ENCODE measurements at places on chromosomes 16 and 17.

DNA sequence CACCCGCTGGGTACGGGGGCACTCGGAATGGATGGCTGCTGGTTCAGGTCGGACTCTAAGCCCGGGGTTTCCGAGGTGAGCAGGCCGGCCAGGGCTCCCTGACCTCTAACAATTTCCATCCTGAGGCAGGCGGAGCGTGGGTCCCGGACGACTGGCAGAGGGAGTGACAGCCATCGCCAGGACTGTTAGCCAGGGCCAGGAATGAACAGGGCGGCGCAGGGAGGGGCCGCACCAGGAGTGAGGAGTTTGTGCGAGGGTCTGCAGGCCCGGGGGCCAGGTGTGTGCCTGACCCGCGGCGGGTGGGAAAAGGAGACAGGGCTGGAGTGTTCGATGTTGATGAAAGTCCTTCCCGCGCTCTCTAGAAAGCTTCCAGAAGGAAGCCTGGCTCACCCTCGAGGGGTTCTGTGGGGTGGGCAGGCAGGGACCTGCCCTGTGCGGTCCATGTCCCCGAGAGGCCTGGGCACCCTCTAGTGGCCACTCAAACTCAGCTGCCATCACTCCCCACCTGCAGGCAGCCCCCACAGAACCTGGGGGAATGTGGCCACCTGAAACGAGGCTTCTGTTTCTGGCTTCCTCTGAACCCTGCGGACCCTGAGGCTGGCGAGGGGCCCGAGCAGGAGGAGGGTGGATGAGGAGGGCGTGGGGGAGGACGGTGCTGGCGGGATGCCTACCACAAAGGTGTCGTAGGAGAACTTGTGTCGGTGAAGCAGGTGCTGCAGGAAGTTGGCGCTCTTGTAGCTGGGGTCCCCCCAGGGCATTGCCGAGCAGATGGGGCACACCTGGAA is 8.2 kb downstream of the RNF166 start:
- DNase-seq: no peak

- no peak for DNase-seq
Measured at GRCh38 chr17:66357037-66357436, 54.6 kb downstream of the PRKCA start.

DNA sequence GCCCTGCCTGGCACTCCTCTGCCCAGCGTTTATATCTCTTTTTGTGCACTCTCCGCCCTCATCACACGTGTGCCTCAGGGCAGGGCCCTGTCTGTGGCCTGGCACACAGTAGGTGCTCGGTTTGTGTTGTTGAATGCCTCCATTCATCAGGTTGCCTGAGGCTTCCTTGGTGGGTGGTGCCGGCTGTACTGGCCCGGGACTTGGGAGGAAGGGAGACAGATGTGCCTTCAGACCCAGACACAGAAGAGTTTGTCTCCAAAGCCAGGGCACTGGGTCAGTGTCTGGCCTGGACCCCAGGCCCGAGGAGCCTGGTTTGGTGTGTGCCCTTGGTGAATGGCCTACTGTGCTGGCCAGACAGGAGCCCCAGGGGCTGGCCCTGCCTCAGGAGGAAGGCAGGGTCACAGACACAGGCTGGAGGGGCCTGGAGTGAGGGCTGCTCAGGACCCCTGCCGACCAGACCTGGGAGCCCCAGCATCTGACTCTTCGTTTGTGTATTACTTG is 71.6 kb downstream of the RAI1 start:
- no peak for DNase-seq

DNA sequence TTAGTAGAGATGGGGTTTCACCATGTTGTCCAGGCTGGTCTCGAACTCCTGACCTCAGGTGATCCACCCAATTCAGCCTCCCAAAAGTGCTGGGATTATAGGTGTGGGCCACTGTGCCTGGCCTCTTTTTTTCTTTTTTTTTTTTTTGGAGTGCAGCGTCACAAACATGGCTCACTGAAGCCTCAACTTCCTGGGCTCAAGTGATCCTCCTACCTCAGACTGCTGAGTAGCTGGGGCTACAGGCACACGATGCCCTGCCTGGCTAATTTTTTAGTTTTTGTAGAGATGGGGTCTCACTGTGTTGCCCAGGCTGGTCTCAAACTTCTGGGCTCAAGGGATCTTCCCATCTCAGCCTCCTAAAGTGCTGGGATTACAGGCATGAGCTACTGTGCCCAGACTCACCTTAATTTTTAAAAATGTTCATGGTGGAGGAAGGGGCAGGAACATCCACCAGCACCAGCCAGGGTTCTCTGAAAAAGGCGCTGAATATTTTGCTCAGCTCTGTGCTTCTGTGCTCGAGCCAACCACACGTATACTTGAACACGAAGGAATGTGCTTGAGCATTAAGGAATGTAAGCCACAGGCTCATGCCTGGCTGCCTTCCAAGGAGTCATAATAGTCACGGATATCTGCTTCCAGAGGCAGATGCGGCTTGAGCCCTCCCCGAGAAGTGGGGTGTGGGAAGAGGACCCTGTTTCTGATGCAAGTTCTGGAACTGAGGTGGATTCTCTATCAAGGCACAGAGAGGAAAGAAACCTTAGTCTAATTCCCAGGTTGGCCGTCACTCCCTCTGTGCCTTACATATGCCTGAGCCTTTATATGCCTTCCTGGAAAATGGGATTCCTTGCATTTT is 65.5 kb upstream of the CREBBP start:
- peak; percentile 85 for DNase-seq

GRCh38 chr17:73783945-73784603 is 139.8 kb upstream of the SDK2 start:
- DNase-seq: no peak

- no peak for DNase-seq
Measured at GRCh38 chr16:49484936-49485335, 111.3 kb downstream of the C16orf78 start.

DNA sequence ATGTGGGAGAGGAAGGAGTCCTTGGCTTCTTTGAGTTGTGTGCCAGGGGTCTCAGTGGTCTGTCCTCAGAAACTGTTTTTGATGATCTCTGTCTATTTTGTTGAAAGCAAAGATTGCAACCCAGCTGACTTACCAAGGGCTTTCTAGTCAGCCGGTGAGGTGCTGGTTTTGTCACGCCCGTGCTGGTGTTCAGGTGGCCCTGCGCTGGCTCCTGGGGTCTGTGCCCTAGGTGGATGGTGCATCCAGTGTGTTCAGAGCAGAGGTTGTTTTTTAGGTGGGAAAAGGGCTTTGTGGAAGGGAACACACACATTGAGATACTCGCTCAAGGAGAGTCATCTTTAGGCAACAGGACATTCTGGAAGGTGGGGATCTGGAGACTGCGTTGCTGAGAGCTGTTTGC is 51.0 kb downstream of the BANP start:
- DNase-seq: no peak

DNA sequence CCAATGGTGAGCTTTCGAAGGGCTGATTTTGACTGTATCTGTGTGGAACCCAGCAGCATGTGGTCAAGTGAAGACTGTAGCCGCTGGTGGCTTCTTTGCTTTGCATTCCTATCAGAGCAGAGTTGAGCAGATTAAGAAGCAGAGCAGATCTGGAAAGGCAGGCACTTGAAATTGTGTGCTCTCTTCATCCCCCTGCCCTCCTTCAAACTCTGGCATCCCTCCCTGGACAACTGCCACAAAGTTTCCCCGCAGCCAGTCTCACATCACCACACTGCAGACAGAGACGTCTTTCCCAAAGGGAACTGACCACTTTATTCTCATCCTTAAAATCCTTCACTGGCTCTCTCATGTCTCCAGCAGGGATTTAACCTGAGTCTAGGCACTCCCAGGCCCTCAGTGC is 237.1 kb upstream of the DYNLRB2 start:
- DNase-seq: no peak

- DNase-seq: peak; percentile 58
Measured at GRCh38 chr17:75504347-75505151, 10.8 kb downstream of the CASKIN2 start.

DNA sequence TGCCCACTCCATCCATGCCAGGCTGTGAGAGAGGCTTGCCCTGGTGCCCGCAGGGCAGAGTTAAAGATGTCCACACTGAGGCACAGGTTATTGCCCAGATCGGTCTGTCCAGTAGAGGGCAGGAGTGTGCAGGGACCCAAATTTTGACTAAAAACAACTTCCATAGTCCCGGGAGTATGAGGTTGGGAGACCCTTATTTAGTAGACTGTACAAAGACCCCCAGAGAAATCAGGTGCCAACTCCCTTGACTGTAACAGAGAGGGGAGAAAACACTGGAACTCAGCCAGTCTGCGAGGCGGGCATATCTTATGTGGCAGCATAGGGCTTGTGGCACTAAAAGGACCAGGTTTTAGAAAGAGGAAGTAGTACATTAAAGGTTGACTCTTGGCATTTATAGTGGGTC is 43.4 kb downstream of the HNF1B start:
- no peak for DNase-seq

DNA sequence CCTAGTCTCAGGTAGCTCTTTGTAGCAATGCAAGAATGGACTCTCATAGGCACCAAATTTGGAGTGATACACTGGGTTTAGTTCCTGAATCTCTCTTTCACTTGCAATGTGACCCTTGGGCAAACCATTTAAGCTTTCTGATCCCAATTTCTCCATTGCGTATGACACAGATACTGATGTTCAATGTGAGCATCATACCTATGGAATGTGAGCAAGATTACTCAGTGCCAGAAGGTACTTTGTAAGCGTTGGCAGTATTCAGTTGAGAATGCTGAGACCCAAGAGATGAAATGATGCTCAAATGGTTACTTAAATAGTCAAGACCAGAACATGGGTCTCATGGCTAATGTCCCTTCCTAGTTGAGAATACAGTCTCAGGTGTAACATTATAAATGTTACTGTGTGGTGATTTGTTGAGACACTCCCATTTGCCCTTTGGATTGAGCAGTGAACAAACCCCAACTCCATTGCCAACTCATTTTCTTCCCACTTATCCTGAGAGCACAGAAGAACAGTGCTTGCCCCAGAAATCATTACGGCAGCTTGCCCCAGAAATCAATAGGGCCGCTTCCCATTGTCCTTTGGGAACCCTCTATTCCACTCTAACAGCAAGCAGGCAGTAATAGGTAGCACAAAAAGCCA is 134.1 kb downstream of the SOX9 start:
- no peak for DNase-seq

GRCh38 chr17:50289278-50289677 is 15.0 kb downstream of the TMEM92 start:
- DNase-seq: no peak

DNA sequence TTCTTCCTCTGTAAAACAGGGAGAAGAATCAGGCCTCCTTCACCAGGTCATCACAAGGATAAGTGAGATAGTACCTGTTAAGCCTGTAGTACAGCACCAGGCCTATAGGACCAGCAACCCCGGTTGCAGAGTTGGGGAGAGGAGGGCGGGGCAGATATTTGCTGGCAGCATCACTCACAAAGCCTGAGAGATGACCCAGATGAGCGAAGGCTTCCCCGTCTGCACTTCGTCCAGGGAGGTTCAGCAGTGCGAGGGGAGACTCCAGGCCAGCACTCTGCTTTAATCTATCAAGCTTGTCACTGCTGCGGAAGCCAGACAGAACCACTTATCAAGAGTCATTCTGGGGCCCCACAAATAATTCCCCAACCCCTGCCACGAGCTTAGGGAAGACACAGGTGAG is 15.8 kb upstream of the RBBP6 start:
- DNase-seq: peak; percentile 39

DNA sequence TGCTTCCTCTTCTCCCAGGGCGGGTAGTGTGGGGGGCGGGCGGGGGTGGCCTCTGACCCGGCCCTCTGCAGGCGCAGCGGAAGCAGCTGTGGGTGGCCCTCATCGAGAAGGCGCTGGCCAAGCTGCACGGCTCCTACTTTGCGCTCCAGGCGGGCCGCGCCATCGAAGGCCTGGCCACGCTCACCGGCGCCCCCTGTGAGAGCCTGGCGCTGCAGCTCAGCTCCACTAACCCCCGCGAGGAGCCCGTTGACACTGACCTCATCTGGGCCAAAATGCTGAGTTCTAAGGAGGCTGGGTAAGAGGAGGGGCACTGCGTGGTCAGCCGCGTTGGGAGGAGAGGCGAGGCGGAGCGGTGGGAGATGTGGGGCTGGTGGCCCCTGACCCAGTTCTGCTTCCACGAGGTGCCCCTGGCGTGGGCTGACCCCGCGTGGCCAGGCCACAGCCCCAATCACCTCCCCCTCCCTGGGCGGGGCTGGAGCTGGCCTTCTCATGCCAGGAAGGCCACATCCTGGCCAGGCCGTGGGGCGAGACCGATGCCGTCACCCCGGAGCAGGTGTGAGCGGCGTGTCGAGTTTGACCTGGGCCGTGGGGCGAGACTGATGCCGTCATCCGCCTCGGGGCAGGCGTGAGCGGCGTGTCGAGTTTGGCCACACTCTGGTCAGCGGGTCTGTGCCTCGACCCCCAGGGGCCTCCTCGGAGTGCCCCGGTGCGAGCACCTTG is 10.5 kb upstream of the PRR35 start:
- no peak for DNase-seq

- peak; percentile 62 for DNase-seq
Measured at GRCh38 chr17:36128411-36128978, 24.9 kb downstream of the CCL4 start.

DNA sequence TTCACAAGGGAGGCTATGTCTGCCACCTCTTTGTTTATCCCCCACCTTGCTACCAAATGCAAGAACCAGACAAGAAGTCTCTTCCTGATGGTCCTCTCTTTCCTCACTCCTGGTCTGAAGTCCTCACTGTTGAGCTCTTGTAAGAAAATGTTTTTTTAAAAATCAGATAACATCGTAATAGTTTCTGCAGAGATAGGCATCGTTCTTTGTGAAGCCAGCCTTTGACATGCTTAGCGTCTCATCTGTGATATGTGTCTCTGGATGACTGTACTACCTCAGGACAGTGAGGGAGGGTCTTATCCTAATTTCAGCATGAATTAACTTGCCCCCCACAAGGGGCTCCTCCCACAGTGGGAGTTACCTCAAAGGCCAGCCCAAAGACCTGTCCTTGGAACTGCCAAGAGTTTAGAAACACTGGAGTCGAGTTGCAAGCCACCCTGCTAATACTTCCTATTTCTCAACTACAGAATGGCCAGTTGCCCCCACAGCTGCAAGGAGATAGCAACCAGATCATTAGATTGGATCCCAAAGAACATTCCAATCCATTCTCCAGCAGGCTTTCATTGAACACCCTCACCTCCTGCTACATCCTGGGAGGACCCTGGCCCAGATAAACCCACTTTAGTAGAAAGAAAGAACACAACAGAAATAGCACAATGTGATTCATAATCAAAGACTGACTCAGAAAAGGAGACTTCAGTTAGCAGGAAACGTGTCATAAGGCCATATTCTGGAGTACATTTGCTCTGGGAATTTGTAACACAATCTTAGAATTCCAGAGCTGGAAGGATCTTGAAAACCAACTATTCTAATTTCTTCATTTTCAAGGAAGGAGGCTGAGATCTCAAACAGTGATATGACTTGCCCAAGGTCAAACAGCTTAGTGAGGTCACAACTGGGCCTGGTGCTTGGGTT is 151.0 kb downstream of the IRX3 start:
- no peak for DNase-seq

- DNase-seq: peak; percentile 92
Measured at GRCh38 chr17:65100316-65101140, 36.6 kb upstream of the RGS9 start.

Data from hepatocyte (in vitro differentiated cells).